H9 (cell line): ENCODE measurements at places on chromosomes 7 and 10.

DNA sequence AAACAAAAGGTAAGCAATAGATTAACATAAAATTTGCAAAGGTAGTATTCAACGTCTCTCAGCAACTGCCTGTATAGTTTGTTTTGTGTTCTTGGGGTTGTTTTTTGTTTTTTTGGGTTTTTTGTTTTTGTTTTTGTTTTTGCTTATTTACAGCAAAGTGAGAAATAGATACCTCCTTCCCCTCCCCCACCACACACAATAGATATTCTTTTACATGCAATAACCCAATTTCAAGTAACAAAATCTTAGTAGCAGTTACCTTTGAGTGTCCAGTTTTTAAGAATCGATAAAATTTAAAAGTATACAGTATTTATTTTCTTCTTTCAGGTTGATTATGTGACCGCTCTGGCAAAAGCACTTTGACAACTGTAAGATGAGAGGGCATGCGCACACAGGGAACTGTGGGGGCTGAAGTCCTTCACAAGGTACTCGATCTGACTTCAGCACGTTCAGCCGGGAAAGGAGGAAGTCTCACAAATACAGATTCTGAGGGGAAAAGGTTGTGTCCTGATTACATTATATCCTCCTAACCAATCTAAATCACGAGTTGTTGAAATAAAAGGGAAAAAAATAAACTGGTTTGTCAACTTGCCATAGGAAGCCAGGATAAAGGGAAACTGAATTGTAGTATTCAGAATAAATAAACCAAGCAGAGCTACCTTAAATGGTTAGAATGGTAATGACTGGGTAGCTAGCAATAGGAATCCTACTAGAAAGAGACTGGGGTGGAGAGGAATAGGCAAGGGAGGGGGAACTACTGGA, 47.8 kb downstream of the CPEB3 start:
- H3K4me3 ChIP-seq = peak overlapping the region; percentile 18
- H3K27me3 ChIP-seq = peaks cover 15% of the 10 kb centered on the region; the same call in 1 of the 2 replicates
- DNase-seq = peak; percentile 56

- H3K27me3 ChIP-seq = no peaks in the 10 kb centered on the region
- no peak for DNase-seq
- H3K36me3 ChIP-seq = peaks cover 20% of the 10 kb centered on the region
- no peak overlapping the region for H3K4me3 ChIP-seq
Measured at GRCh38 chr7:4394736-4395135, 287.4 kb upstream of the FOXK1 start.

DNA sequence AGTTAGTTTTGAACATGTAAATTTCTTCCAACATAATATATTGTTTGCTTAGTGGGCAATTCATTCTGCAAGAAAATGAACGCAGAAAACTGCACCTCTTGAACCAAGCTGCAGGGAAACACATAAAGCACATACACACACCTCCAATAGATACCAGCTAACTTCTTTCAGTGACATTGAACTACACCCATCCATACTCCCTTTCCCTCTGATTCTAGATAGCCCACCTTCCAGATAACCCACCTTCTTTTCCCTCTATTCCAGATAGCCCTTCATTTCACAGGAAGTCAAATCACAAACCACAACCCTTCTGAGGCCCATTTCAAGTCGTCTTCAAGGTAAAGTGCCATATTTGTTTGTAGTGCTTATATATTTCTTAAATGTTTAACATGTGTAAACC, 28.5 kb downstream of the NRBF2 start:
- DNase-seq = no peak
- no peak overlapping the region for H3K27ac ChIP-seq
- peaks cover 11% of the 10 kb centered on the region for H3K36me3 ChIP-seq
- no peaks in the 10 kb centered on the region for H3K4me1 ChIP-seq

DNA sequence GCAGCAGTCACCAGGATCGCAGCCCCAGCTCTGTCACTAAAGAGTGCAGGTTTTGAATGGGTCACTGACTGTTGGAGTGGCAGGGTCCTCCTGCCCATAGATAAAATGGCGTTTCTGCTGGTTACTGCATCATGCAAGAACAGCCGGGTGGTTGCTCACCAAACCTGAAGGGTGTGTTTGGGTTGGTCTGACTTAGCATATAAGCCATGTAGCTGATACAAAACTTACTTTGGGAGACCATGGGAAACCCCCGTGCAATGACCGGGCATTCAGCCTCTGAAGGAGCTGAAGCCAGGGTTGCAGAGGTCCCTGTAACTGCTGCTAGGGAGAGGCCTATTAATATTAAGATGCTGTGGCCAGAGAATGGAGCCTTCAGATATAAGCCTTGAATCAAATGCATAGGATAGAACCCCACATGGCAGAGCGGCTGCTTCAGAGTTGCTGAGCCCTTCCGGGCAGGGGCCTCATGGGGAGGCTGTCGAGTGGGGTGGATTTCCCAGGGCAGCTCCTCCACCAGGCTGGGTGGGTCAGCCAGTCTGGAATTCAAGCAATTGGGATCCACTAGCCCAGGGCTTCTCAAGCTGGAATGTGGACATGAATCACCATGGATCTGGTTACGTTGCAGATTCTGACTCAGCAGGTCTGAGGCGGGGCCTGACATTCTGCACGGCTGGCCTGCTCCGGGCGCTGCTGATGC, 70.9 kb upstream of the CTBP2 start:
- peak; percentile 55 for DNase-seq
- H3K4me1 ChIP-seq = peaks cover 3% of the 10 kb centered on the region; the same call in 1 of the 2 replicates
- H3K27ac ChIP-seq = no peak overlapping the region
- H3K4me3 ChIP-seq = no peak overlapping the region
- no peaks in the 10 kb centered on the region for H3K36me3 ChIP-seq
- H3K27me3 ChIP-seq = no peaks in the 10 kb centered on the region

DNA sequence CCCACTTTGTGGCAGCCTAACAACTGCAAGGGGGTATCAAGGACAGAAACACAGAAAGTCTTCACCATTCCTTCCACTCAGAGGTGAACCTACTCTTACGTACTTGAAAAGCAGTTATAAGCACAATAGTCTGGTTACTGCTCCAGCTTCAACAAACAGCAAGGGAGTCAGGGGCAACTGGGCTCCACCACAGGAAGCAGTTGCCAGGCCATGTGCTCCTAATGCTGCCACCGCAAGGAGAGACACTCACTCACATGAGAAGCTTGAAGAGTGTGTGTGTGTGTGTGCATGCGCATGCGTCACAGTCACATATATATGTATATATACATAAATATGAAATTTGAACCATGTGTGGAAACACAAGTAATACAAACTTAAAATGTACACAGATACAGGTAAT, 65.5 kb downstream of the GRB10 start:
- H3K4me3 ChIP-seq = no peak overlapping the region
- H3K27me3 ChIP-seq = no peaks in the 10 kb centered on the region
- no peak overlapping the region for H3K27ac ChIP-seq
- peaks cover 10% of the 10 kb centered on the region for H3K36me3 ChIP-seq
- no peaks in the 10 kb centered on the region for H3K4me1 ChIP-seq

GRCh38 chr7:75732764-75733630, 5.7 kb downstream of the HIP1 start:
- no peak overlapping the region for H3K27ac ChIP-seq
- H3K4me3 ChIP-seq = no peak overlapping the region
- peaks cover 14% of the 10 kb centered on the region for H3K4me1 ChIP-seq
- no peak for DNase-seq
- peaks cover 3% of the 10 kb centered on the region; the same call in 1 of the 2 replicates for H3K36me3 ChIP-seq

DNA sequence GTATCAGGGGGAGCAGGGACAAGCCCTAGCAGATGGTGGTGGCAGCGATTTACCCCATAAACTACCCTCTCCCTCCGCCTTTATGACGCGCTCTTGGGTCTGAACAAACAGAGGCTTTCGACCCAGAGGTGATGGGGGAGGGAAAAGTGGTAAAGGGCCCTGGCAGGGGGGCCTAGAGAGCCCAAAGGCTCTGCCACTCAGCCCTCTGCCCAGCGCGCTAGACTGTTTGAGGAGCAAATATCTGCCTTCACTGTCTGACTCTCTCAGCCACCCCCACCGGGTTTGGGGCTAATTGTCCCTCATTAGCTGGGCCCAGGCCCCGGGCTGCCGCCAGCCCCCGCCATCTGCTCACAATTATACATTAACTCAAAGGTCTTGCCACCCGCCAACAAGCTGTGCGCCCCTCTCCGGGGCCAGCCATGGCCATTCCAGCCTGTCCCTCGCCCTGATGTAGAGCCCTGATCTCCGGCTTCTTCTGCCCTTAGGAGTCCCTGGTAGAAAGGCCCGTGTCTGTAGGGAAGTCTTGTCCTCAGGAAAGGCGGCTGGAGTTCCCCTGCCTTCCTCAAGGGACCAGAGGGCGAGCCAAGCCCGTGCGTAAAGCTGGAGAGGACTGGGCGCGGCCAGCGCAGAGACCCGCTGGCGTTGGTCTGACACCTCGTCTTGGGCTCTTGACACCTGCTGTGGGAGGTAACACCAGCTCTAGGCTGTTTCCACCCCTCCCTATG, 1.9 kb upstream of the PAX4 start:
- H3K4me3 ChIP-seq = peak overlapping the region; percentile 89
- peak; percentile 74 for DNase-seq
- peaks cover 20% of the 10 kb centered on the region; the same call in 1 of the 2 replicates for H3K27me3 ChIP-seq
- no peak overlapping the region for H3K27ac ChIP-seq

DNA sequence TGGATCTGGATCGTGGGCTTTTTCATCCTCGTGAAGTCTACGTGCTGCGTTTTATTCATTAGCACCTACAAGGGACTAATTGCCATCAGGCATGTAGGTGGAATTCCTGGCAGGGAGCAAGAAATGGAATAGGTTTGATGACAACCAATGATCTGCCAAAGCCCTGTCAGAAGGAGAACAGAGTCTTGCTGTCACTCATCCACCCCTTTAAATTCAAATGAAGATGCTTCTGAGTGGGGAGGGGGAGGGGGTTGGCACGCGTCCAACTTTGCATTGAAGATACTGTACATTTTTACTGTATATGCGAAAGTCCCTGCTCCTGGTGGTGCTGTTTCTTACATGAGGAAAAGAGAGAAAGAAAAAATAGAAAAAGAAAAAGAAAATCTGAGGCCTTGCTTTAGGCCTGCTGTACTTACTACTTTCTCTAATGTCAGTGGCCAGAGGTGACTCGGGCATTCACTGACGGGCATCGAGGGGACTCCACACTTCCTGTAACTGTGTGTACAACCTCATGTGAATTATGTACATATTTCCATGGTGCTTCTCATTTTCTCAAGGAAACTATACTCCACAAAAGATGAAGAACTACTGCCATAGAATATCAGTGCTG, 569.1 kb downstream of the INHBA start:
- H3K36me3 ChIP-seq = no peaks in the 10 kb centered on the region
- no peaks in the 10 kb centered on the region for H3K27me3 ChIP-seq
- H3K4me3 ChIP-seq = no peak overlapping the region
- no peaks in the 10 kb centered on the region; the same call in 1 of the 2 replicates for H3K4me1 ChIP-seq

DNA sequence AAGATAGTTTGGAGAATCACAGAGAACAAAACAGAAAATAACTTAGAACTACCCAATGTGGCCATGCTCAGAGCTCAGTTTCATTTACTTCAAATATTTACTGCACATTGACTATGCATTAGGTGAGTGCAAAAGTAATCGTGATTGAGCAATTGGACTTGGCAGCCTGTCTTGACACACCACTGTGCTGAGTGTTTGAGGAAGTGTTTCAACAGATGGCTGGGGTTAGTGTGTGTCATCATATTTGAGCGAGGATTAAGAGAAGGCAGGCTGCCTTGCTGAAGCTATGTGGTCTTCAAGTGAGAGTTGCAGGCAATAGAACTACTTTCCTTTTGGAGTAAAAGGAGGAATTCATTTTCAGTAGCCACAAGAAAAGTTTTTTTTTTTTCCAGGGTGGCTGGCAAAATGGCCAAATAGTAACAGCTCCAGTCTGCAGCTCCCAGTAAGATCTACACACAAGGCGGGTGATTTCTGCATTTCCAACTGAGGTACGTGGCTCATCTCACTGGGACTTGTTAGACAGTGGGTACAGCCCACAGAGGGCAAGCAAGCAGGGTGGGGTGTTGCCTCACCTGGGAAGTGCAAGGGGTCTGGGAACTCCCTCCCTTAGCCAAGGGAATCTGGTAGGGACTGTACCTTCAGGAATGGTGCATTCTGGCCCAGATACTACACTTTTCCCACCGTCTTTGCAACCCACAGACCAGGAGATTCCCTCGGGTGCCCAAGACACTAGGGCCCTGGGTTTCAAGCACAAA, 37.6 kb downstream of the AKR1C4 start:
- H3K27ac ChIP-seq = no peak overlapping the region
- H3K36me3 ChIP-seq = no peaks in the 10 kb centered on the region; the same call in 2 of the 3 replicates
- H3K4me3 ChIP-seq = no peak overlapping the region

GRCh38 chr10:80861882-80862281, 324.2 kb downstream of the SH2D4B start:
- no peaks in the 10 kb centered on the region for H3K27me3 ChIP-seq
- no peak for DNase-seq
- peaks cover 5% of the 10 kb centered on the region; the same call in 1 of the 2 replicates for H3K36me3 ChIP-seq
- H3K4me1 ChIP-seq = peaks cover 4% of the 10 kb centered on the region; the same call in 1 of the 2 replicates

DNA sequence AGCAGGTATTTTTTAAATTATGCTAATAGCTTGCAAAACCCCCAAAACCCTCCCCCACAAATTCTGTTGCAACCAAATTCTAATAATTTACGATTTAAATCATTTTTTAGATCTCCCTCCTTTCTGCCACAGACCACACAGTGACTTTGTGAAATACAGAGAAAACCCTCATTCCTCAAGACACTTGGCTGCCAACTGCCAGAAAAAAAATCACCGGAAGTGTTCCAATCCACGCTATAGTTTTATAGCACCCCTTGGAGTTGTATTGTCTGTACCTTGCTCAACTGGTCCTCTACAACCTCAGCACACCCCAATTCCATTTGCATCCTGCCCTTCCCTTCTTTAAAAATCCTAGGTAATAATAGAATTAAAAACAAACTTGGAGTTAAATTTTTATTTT, 560.1 kb downstream of the PARD3 start:
- peaks cover 2% of the 10 kb centered on the region for H3K36me3 ChIP-seq
- no peak overlapping the region for H3K27ac ChIP-seq
- no peak overlapping the region for H3K4me3 ChIP-seq
- H3K27me3 ChIP-seq = no peaks in the 10 kb centered on the region
- no peak for DNase-seq

DNA sequence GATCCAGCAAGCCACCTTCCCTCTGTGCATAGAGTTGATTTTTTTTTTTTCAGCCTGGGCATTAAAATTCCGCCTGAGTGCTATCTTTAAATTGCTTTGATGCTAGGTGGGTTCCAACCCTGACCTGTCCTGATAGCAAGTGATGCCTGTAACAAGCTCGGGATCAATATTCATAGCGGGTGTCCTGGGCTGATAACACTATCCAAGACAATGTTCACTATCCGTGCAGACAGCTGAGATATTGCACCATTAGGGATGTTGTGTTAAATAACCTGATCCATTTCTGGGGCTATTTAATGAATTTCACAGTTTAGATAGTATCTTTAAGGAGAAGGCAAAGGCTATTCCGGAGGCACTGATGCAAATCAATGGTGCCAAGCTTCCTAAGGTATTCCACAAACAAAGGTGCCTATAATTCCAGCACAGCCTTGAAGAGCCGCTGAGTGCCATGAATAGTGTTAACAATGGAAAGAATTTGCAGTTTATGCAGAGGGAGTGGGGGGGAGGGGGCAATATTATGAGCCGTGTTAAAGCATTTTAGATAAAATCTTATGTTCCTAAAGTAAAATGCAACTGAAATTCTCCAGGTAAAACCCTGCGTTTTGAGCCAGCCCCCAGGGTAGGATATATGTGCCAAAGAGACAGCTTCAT, 4.2 kb upstream of the NKX1-2 start:
- no peak overlapping the region for H3K27ac ChIP-seq
- H3K4me1 ChIP-seq = peaks cover 27% of the 10 kb centered on the region
- peak; percentile 40 for DNase-seq
- no peaks in the 10 kb centered on the region for H3K36me3 ChIP-seq
- no peak overlapping the region for H3K4me3 ChIP-seq

GRCh38 chr10:74118804-74119203, 31.8 kb downstream of the AP3M1 start:
- no peak overlapping the region for H3K27ac ChIP-seq
- no peak overlapping the region for H3K4me3 ChIP-seq
- H3K27me3 ChIP-seq = no peaks in the 10 kb centered on the region
- no peaks in the 10 kb centered on the region for H3K4me1 ChIP-seq
